Nephron progenitor cell (in vitro differentiated cells): ENCODE measurements at places on chromosomes 4 and X.

GRCh38 chr4:142406917-142407501, 439.1 kb downstream of the INPP4B start:
- no peak for DNase-seq
- no peaks in the 10 kb centered on the region for H3K27me3 ChIP-seq
- peaks cover 60% of the 10 kb centered on the region for H3K4me1 ChIP-seq
- H3K36me3 ChIP-seq: no peaks in the 10 kb centered on the region
- peak overlapping the region; percentile 13 for H3K4me3 ChIP-seq

DNA sequence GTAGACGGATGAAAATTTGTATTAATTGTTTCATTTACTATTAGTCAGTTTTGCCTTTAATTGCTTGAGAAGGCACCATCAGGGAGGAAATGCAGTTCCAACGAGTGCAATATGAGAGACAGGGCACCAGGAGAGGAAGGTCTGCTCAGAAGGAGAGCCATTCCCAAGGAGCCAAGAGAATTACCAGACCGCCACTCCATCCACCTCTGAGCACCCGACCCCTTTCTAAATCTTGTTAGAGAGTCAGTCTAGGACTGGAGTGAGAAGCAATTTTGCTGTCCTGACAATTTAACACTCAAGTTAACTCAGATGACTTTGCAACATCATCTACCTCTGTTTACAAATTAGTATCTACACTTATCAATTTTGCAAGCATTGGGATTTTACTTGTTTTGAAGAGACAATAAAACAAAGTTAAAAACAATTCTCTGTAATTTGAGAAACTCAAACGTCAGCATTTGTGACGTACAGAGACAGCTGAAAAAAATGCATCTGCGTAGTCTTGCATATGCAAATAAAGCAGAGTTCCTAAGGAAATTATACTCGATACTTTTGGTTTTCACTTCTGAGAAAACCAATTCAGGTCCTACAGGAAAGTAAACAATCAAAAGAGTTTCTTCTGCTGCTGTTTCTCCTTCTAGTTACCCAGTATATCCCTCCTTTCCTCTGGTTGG, 1704.7 kb upstream of the TENM3 start:
- peaks cover 28% of the 10 kb centered on the region for H3K4me1 ChIP-seq
- H3K27ac ChIP-seq: peak overlapping the region; percentile 26

GRCh38 chr4:19791422-19792123, 460.1 kb upstream of the SLIT2 start:
- DNase-seq: no peak
- H3K36me3 ChIP-seq: no peaks in the 10 kb centered on the region
- no peaks in the 10 kb centered on the region for H3K4me1 ChIP-seq

DNA sequence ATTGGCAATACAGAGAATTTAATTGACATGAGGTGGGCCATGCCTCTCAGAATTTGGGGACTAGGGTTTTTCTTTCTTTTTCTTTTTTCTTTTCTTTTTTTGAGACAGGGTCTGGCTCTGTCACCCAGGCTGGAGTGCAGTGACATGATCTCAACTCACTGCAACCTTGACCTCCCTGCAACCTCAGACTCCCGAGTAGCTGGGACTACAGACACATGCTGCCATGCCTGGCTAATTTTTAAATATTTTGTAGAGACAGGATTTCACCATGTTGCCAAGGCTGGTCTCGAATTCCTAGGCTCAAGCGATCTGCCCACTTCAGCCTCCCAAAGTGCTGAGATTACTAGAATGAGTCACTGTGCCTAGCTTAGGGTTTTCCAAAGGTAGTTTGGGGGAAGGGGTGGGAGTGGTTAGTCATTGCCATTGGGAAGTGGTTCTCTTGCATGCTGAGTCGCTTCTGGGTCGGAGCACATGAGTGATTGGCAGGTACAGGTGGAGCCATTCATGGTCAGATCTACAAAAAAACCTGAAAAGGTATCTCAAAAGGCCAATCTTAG, 54.5 kb downstream of the MID2 start:
- no peak overlapping the region for H3K27ac ChIP-seq
- peaks cover 6% of the 10 kb centered on the region for H3K27me3 ChIP-seq
- H3K4me3 ChIP-seq: no peak overlapping the region
- no peak for DNase-seq

DNA sequence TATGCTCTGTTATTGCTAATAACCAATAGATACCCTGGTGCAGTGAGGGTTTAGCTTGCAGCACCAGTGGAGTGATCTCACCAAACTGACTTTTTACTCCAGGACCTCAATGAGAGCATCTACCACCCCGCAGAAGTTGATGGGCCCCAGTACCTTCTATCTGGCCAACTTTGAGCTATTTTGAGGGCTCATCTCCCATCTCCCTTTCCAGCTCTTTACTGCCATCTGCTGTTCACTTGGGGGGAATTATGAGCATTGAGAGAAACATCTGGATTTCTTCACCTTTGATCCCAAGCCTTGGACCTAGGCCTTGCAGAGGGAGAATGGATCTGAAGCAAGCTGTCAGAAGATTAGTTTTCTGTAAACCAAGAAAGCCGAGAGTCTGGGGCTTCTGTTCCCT, 143.6 kb downstream of the TMEM164 start:
- peak; percentile 53 for DNase-seq
- H3K27ac ChIP-seq: no peak overlapping the region
- H3K4me1 ChIP-seq: peaks cover 30% of the 10 kb centered on the region
- H3K4me3 ChIP-seq: no peak overlapping the region
- peaks cover 12% of the 10 kb centered on the region for H3K36me3 ChIP-seq
- H3K27me3 ChIP-seq: no peaks in the 10 kb centered on the region

DNA sequence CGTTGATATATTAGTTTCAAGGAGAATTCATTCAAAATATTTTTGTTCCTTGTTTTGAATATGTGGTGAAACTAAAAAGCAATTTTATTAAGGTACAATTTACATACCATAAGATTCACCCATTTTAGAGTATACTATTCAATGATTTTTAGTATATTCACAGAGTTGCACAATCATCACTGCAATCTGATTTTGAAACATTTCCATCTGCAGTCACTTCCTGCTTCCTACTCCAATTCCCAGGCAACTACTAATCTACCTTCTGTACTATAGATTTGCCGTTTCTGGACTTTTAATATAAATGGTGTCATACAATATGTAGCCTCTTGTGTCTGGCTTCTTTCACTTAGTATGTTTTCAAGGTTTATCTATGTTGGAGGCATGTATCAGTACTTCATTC, 71.3 kb downstream of the SLC9A7 start:
- no peak for DNase-seq
- no peaks in the 10 kb centered on the region for H3K4me1 ChIP-seq
- no peaks in the 10 kb centered on the region for H3K36me3 ChIP-seq
- no peaks in the 10 kb centered on the region for H3K27me3 ChIP-seq
- H3K4me3 ChIP-seq: no peak overlapping the region

DNA sequence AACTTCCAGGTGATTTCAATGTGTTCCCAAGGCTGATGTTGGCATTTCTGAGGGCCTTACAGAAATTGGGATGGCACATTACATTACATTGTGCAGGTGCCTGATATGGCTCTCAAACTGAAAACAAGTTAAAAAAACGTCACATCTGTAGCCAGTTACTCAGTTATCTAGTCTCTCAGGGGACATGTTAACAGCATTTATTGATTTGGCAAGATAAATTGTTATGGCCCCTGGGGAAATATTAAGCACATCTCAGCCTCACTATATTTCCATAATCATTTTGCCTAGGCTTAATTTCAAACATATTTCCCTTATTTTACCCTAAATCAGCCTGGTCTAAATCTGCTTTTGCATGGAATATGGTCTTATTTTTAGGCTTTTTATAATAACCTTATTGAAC, 290.0 kb downstream of the IL15 start:
- no peaks in the 10 kb centered on the region for H3K36me3 ChIP-seq
- no peak overlapping the region for H3K27ac ChIP-seq
- peaks cover 5% of the 10 kb centered on the region for H3K27me3 ChIP-seq
- H3K4me1 ChIP-seq: peaks cover 5% of the 10 kb centered on the region
- no peak overlapping the region for H3K4me3 ChIP-seq
- DNase-seq: no peak

DNA sequence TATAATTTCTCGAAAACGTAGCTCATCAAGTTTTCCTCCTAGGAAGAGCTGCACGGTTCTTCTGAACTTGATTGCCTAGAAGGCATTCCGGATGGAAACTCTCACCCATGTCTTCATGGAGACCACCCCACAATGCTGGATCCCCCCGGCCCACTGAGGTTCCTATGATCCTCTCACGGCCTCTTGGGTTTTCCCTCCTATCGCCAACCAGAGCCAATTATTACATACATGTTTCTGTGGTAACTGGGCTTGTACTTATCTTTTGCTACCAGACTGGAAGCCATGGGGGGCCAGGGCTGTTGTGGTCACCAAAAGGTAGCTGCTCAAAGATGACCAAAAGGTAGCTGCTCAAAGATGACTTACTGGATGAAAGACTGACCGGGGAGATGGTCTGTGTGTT, 131.5 kb downstream of the AFAP1 start:
- H3K4me1 ChIP-seq: peaks cover 86% of the 10 kb centered on the region
- no peak for DNase-seq
- peaks cover 9% of the 10 kb centered on the region for H3K27me3 ChIP-seq
- H3K4me3 ChIP-seq: no peak overlapping the region

GRCh38 chr4:2928242-2929176, 34.7 kb downstream of the NOP14 start:
- no peak for DNase-seq
- peaks cover 23% of the 10 kb centered on the region for H3K4me1 ChIP-seq
- H3K36me3 ChIP-seq: peaks cover 42% of the 10 kb centered on the region
- H3K27me3 ChIP-seq: no peaks in the 10 kb centered on the region

DNA sequence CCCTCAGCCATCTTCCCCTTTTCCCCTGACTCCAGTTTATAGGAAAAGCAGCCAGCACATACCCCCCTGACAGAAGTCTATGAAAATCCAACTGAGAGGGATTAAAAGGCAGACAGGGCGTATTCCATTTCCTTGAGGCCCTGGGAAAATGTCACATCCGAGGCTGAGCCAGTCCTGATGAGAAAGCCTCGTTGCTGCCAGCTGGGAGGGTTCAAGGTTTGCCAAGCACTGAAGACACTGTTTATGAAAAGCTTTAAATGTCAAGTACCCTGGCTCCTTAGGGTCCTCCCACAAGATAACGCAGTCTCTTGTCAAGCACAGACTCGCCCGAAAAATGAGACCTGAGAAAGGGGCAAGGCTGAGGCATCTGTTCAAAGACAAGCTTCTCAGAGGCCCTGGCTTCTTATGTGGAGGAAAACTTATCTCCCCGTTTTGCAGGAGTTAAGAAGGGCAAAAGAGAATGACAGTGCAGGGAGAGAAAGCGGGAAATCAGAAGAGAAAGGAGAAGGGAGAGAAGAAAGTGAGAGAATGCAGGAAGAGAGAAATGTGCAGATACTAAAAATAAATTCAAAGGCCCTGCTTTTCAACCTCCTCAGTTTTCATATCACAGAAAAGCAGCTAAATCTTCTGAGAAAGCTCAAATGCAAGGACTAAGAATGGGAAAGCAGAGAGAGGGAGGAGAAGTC, 44.7 kb downstream of the SCD5 start:
- H3K27ac ChIP-seq: peak overlapping the region; percentile 20
- no peaks in the 10 kb centered on the region for H3K36me3 ChIP-seq
- peaks cover 54% of the 10 kb centered on the region for H3K4me1 ChIP-seq
- no peak for DNase-seq

DNA sequence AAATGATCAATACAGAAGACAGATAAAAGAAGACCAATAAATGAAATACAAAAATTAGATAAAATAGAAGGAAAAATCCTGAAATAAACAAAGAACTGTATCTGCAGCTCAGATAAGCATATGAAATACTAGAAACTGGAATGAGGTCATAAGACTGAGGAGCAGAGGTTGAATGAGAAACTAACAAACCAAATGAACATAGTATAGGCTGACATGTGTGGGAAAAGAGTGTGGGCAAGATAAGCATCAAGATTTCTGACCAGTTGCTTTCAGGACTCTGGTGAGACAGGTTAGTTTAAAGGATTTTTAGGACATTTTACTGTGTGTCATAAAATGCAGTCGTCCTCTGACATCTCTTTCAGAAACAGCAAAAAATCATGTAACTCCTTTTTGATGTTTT, 2073.2 kb upstream of the TENM3 start:
- peaks cover 7% of the 10 kb centered on the region for H3K27me3 ChIP-seq
- DNase-seq: no peak
- no peaks in the 10 kb centered on the region for H3K36me3 ChIP-seq

DNA sequence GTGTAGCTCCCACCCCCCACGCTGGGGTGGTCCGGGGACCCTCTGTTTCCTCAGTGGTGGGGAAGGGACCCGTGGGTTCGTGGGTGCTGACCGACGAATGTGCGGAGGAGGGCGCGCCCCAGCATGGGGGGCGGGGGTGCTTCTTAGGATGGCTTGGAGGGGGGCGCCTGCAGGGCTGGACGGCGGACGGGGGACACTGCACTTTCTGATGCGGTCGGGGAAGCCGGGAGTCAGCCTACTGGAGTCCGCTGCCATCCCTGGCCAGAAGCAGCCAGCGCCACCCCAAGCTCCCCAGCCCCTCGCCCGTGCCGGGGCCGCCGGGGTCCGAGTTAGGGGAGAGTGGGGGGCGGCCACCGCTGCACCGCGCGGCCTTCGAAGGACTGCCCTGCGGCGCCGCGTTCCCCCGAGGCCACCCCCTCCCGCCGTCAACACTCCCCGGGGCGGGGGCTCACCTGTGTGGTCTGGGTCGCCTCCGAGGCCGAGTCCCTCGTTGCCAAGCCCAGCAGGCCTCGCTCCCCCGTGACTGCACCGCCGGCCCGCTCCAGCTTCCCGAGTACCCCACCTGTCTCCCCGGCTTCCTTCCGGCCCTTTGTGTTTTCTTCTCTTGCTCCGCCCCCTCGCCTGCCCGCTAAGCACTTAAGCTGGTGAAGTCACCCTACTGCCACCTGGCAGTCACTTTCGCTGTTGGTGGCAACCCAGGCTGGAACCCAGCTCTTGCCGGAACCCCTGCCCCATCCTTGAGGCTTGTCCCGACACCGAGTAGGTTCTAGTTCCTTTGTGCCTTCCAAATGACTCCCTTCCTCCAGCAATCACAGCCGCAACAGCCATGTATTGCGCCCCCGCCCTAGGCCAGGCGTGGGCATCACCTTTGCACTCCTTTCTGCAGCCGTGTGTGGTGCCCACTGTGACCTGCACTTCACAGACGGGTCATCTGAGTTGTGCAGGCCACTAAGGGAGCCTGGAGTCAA, at the start of gene OCIAD2:
Gene OCIAD2, minus strand, starts transcription at position 569 of the 968 bp plus-strand sequence. CDS start 2,225 bp downstream, outside the sequence.
- H3K4me3 ChIP-seq: peak within 1 kb of the TSS; percentile 94
- peaks cover 4% of the 10 kb centered on the region for H3K27me3 ChIP-seq
- H3K27ac ChIP-seq: peak within 1 kb of the TSS; percentile 68
- H3K4me1 ChIP-seq: peaks cover 23% of the 10 kb centered on the region
- H3K36me3 ChIP-seq: peaks cover 27% of the 10 kb centered on the region
